Activated CD4-positive, alpha-beta T cell treated with anti-CD3 and anti-CD28 coated beads, Interleukin-2, amount 50 U/mL, for 24 hours (primary cell): ENCODE measurements at places on chromosomes 3 and 15.

DNA sequence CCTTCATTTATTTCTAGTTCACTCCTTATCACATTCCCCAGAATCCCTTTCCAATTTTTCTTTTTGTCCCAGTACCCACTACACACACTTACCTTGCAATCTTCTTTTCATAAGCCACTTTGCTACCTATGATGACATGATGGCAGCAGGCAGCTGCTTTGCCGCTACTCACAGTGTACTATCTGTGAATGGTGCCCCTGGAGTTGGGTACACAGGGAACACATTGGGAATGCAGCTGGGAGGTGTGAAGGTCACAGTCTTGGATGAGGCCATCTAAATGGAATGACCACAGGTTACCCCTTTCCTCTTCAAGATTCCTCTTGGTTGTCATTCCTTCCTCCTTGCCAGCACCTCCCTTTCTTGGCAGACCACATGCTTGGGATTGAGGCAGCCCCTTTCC is 20.8 kb upstream of the TNIK start:
- DNase-seq: no peak

DNA sequence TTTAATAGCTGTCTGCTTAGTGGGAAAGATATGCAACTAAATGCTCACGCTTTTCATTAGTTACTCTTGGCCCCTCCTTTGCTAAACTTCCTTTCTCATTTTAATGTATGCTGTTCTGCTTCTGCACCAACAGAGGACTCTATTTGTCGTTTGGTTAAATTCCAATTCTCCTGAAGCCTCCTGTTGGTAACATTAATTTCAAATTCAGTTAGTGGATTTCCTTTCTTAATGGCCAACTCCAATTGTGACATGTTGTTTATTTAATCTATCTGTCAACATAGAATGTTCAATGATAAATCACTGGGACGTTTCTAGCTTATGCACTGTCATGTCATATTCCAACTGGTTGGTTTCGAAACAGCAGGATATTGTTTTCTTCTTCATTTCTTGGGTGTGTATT is 467.4 kb upstream of the BCHE start:
- no peak for DNase-seq

DNA sequence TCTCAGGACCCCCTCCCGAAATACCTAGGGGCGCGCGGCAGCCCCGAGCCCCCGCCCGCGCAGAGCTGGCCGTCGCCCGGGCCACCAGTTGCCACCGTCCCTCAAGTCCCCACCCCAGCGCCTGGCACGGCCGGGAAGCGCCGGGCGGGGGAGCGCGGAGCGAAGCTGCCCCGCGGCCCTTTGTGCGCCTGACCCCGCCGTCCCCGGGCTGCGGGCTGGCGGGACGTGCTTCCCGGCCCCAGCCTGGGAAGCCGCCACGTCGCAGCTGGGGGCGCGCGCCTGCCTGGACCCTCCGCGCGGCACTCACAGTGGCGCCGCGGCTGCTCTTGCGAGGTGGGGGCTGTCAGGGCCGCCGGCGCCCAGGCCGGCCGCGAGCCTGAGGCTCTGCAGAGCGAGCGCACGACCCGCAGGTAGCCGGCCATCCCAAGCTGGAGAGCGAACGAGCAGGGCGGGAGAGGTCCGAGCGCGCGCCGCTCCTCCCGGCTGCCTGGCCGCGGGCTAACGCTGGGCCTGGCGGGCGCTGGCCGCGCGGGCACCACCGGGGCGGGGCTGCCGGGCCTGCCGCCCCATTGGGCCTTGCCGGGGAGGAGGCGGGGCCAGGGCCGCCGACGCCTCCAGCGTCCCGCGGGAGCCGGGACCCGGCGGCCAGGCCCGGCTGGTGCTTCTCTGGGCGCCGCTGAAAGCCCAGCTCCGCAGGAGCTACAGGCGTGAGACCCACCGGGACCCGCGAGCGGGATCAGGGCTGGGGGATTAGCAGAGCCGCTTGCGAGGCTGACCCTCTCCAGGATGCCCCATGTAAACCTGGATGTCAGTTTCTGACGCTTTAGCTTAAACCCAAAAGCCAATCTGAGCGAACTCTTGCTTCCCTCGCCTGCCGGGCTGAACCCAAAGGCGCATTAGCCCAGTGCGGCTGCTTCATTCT is at the start of gene IDH2:
TSS of gene IDH2 (minus strand) at position 500 of the 922 bp plus-strand sequence. CDS start at position 422, 78 bp downstream.
- peak; percentile 50 for DNase-seq

GRCh38 chr3:69698728-69699127 is 40.5 kb upstream of the MITF start:
- no peak for DNase-seq

DNA sequence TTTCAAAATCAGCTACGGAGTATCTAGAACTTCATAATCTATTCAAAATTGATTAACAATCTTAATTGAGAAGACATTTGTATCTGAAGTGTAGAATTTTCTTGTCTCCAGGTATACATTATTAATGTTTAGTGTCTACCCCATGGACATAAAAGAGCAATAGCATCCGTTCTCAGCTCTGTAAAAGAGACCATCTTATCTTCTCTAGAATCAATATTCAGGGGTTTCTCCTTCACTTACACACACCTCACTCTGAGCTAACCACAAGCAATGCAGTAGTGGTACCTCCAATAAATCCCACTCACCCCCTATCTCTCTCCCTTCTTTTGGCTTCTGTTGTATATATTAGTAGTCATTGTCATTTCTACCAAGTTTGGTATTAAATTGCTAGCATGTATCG is 16.2 kb downstream of the MBNL1 start:
- no peak for DNase-seq

- DNase-seq: no peak
These were observed 1.8 kb upstream of the ZSCAN2 start for GRCh38 chr15:84598993-84599392.

DNA sequence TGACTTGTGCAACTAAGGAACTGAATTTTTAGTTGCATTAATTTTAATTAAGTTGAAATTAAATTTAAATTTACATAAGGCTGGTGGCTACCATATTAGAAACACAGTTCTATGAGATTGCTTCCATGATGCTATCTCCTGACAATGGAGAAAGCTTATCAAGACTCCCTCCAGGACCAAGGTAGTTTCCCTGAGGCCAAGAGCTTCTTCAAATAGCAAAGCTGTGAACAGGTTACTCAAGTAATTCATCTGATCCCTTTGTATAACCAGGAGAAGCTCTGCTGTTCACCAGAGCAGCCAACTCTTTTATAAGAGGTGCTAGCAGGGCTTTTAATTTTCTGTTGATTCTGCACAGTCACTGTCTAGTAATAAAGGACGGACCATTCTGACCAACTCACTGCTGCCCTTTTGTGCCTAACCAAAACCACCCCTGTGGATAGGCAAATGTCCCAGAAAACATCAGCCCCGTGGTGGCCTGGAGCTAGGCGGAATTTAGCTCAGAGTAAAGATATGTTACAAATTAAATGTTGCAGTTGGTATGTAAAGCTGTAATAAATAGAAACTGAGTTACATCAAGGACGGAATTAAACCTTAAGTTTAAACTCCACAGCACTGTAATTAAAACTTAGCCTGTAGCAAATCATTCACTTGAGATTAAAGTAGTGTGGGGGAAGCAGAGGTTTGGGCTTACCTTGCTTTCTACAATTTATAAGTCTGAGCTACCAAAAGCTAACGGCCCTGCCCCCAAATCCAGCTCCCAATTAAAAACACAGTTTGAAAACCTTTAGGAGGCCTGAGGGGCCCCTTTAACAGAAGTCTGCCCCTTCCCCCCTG is 55.6 kb upstream of the LRTM1 start:
- DNase-seq: no peak

- DNase-seq: no peak
These were observed 300.3 kb downstream of the ZBTB20 start for GRCh38 chr3:114846779-114847178.

GRCh38 chr15:66760968-66761725 is 59.1 kb downstream of the SMAD6 start:
- no peak for DNase-seq

GRCh38 chr15:43330780-43331087 is 361 bp upstream of the LCMT2 start:
- DNase-seq: no peak

- DNase-seq: no peak
These were observed 270.5 kb upstream of the P2RY1 start for GRCh38 chr3:152564459-152564858.

DNA sequence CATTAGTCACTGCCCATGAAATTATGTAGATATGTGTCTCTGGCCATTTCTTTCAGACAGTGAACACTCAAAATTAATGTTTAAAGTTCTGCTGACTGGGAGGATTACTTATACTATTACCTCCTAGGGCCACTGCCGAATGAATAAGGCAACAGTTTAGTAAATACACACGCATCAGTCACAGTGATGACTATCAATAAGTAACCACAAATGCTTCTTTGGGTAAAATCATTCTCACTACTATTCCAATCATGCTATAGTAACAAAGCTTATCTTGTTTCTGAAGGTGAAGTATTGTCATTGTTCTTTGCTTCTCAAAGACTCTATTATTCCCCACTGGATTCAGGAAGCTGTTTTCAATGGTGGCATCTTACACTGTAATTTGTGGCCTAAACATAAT is 478.8 kb downstream of the EPHA3 start:
- no peak for DNase-seq

DNA sequence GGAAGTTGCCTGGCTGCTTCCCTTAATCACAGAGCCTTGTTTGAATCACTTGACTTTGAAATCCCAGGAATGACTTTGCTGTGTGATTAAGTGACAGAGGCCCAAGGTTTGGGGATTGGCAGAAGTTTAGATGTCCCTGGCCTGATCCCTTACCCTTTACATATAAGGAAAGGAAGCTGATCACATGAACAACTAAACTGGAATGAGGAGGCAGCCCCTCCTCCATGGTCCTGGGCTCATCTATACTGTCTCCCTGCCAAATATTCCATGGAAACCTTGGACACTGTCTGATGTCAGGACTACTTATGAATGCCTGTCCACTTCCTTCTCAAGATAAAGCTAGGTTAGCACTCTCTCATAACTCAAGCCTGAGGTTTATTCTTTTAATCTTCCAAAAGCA is 181.3 kb upstream of the CTDSPL start:
- DNase-seq: no peak

- DNase-seq: no peak
These were observed 16.6 kb downstream of the HAPLN3 start for GRCh38 chr15:88878720-88879184.

GRCh38 chr3:58952128-58952917 is 97.5 kb downstream of the CFAP20DC start:
- no peak for DNase-seq

DNA sequence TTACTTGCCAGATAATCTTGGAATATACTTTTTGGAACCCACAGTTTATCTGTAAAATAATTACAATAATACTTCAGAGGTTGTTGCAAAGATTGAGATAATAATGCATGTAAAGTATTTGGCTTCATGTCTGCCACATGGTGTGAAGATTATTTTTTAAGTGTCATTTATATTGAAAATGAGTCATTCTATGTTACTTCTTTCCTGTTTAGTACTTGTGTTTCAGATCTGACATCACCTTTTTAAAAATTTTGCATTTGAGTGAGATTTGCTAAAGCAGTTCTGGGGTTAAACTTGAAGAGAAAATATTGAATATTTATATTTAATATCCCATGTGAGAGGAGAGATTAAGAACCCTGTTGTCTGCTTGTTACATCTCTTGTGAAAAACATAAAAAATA is 31.2 kb downstream of the IQGAP1 start:
- DNase-seq: no peak

- no peak for DNase-seq
These were observed 60.2 kb upstream of the SLC4A7 start for GRCh38 chr3:27544372-27544865.

DNA sequence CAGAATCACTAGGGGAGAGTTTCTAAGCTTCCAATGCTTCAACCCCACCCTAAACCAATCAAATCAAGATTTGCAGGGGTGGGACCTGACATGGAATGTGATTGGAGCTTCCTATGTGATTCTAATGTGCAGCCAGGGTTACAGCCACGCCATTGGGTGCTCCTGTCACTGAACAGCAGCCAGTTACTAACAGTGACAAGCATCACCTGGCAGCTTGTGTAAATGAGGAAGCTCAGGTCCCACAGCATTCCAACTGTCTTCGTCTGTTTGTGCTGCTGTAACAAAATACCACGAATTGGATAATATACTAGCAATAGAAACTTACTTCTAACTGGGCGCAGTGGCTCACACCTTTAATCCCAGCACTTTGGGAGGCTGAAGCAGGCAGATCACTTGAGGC is 294.9 kb downstream of the SHQ1 start:
- DNase-seq: no peak

- no peak for DNase-seq
These were observed 620 bp upstream of the CMSS1 start for GRCh38 chr3:99817047-99817436.

DNA sequence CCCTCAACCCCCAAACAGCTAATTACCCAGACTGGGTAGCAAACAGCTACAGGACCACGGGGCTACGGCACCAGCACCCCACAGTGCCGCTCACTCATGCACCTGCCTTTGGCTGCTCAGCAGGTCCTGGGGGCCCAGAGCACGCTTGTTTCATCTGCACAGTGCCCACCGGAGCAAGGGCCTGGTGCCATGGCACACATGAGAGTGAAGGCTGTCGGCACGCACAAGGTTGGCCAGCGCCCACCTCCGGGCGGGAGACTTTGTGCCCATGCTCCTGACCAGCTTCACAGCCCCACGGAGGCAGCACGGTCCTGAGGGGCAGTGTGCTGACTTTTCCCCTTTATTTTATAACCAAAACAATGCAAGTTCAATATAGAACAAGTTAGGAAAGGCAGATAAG is 135.9 kb upstream of the NSMCE3 start:
- no peak for DNase-seq
